ENCODE measurements at places on chromosomes 1 and 21.
A peak's percentile ranks its signal among the peaks of the same experiment; 100 is the strongest.

DNA sequence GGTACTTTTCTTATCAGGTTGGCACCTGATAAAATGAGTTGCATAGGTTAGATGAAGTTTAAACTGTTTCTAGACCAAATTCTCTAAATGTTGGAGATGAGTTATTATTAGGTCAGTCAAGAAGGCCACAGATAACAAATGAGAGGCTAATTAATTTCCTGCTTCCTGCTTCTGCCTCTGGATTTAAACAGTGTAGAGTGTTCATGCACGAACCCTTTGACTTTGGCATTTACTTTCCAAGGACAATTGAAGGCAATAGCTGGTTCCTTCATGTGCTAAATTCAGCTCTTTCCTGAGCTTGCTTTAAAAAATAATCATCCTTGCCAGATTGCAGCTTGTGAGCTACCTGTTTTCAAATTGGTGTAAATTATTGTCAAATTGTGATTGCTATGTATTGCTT is 80.6 kb downstream of the RASAL2 start:
- DNase-seq, result no peak

GRCh38 chr1:51415963-51416362 is 85.6 kb upstream of the TTC39A start:
- no peak for DNase-seq

DNA sequence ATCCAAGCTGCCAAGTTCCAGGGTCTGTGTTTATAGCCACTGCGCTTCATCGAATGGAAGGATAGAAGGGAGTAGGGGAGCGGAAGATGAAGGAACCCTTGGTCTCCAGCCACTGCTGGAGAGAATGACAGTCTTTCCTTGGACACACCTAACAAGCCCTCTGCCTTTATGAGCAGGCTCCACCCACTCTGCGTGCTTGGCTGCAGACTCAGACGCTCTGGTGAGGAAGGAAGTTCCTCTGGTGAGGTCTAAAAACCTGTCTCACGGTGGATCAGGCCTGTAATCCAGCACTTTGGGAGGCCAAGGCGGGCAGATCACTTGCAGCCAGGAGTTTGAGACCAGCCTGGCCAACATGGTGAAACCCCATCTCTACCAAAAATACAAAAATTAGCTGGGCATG is 55.4 kb downstream of the MATN1 start:
- peak; percentile 17 for DNase-seq

GRCh38 chr1:222787729-222788128 is 27.1 kb upstream of the DISP1 start:
- no peak for DNase-seq

- no peak for DNase-seq
Measured at GRCh38 chr1:112923959-112924349, 32.0 kb downstream of the SLC16A1 start.

DNA sequence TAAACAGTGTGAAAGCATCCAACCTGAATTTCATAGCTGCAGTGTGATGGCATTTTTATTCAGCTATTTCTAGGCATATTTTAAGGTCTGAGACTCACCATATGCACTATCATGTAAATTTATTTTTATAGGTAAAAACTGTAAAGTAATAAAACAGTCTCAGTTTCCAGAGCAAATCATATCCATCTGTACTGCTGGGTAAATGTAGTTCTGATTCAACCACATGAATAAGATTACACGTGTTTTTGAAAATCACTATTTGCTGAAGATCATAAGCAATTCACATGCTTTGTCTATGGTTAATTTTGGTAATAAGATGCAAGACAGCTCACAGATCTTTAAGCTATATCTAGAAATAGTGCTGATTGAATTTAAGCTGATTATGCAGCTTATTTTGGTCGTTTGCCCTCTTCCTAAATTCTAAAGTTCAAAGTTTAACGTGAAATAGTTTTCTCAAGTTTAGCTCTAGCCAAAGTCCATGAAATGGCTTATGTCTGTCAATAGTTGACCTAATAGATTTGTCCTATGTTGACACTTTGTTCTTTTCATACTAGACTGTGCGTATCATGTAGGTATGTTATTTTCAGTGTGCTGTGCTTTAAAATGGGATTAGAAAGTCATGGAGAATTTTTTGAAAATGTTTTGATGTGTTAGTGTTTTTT is 489.0 kb downstream of the USP25 start:
- DNase-seq, result no peak

GRCh38 chr1:7478809-7479499 is 292.1 kb upstream of the VAMP3 start:
- peak; percentile 93 for DNase-seq

- DNase-seq, result no peak
Measured at GRCh38 chr1:210722410-210723081, 393.8 kb downstream of the HHAT start.

DNA sequence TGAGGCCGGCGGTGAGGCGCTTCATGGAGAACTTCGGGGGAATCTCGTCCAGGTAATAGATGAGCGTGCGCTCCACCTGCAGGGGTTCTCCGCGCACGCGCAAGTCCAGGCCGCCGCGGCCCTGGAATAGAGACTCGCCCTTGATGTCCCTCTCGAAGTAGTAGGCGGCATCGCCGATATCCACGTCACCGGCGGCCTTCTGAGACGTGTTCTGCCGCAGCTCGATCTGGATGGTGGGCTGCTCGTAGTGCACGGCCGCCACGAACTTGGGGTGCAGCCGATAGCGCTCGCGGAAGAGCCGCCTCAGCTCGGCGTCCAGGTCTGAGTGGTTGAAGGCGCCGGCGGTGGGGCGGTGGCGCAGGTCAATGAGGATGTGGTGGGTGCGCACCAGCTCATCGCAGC is 726 bp downstream of the TACSTD2 start:
- DNase-seq, result no peak

- DNase-seq, result no peak
Measured at GRCh38 chr1:150441121-150441520, 46.1 kb upstream of the TARS2 start.

GRCh38 chr1:208245185-208245705 is 1.1 kb upstream of the PLXNA2 start:
- DNase-seq, result peak; percentile 91

DNA sequence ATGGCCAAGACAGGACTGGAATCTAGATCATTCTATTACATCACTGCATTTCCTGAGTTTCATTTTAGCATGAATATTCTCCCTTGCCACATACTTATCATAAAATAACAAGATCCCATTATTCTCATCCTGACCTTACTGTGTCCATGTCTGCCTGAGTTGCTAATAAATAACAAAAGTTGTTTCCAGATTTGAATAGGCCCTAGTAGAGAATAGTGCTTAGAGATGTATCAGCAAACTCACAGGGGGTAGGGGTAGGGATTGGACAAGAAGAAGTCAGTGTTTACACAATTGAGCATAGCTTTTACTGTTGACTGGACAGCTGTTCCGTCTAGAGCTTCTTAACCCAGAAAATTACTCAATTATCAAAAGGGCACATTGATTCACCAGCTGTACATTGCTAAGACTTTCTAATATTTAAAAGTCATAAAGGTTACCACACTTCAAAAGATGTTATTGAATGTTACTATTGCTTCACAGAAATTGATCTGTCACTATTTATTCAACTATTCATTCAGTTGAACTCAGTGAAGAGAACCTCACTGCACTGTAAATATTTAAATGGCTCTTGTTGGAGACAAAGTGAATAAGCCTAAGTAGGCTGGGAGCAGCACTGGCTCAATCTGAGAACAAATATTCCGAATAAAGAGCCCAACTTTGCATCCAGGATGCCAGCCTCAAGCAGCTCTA is 121.9 kb downstream of the NRIP1 start:
- peak; percentile 24 for DNase-seq

GRCh38 chr21:15029077-15029476 is 35.7 kb downstream of the NRIP1 start:
- no peak for DNase-seq
